ENCODE measurements at places on chromosomes 3 and 15.

DNA sequence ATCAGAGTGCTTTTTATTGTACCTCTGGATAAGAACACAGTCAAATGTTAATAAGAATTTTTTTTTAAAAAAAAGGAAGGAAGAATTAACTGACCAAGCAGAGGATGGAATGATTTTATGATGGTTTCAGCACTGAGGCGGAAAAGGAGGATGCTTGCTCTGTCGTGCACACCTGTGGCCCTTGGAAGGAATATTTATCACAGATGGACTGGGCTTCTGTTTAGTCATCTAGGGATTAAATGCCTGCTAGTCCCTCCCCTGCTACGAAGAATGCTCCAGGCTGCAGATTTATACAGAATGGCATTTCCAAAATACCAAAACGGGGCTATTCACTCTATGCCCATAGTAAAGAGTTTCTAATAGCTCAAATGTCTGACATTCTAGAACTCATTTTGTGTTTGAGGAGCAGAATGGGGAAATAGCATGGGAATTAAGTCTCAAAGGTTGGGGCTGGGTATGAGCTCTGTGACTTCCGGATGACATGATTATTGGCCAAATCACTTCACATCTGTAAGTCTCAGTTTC is 92.8 kb upstream of the BCL6 start:
- no peak for DNase-seq

GRCh38 chr3:48468329-48468731 is 21.8 kb downstream of the ATRIP start:
- no peak for DNase-seq

DNA sequence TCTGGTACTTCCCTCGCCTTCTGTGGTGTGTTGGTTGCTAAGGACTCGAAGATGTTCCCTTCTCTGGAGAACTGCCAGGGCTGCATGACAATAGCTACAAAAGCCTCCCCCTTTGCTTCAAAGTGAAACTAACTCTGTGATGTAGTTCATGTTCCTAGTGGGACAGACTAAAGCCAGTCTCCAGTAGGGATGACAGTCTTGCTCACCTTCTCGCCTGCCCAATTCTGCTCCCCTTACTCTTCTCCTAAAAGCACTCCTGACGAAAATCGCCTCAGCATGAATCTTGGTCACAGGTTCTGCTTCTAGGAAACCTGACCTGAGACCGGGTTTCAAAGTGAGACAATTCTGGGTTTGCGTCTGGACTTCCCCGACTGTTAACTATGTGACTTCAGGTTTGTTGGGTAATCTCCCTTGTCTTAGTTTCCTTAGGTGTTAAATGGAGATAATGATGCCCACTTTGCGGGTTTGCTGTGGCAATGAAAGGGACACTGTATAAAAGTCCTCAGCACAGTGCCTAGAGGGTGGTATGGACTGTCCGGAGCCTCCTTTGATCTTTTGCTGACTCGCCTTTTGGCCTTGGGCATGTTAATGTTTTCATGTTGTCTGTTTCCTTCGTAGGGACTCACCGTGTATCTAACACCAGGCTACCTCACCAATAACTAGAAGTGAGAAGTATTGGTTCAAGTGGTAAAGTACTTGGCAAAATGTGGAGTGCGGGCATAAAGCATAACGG is 24.9 kb upstream of the THRB start:
- no peak for DNase-seq

DNA sequence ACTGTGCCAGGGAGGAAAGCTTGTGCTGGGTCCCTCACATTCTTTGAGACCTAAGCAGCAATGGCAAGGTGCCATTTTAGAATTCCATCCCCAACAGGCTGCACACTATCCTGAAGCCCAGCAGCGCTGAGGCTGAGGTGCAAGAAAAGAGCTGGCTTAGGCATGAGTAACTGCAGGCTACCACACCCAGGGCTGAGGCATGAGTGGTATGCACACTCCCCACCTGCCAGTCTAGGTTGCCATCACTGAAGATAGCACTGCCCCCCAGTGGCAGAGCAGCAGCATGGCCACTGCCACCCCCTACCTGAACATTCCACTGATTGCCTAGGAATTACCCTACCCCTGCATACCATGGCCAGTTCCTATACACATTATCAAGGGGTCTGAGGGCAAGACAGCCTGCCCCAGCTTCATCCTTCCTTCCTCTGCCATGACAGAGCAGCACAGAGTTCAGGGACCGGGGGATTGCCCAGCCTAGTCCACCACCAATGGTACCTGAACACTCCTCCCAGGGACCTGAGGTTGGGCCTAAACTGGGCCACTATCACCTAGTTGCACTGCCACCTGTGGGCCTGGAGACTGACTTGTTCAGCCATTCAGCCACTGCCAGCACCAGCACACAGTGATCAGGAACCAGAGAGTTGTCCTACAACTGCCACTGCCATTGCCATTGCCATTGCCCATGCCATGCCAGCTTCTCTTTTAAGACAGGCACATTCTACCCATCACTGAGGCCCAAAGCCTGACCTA is 129.8 kb downstream of the SATB1 start:
- no peak for DNase-seq

- no peak for DNase-seq
Observed at GRCh38 chr3:116947148-116947547, 237.6 kb downstream of the TUSC7 start.

DNA sequence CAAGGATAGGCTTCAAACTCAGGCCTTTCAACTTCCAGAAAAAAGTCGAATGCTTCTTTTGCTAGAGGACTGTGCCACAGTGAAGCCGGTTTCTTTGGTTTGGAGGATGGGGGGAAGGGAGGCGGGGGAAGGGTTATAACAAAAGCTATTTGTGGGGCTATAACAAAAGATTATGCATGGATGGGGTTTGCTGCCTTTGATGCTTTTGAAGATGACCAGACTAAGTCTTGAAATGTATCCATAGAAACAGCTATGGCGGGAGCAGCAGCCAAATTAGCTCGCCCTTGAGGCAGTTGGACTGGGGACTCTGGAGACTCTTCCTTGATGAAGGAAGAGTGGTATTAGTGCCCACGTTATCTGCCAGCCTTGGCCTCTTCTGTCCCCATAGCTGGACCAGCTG is 47.5 kb downstream of the SRGAP3 start:
- no peak for DNase-seq

DNA sequence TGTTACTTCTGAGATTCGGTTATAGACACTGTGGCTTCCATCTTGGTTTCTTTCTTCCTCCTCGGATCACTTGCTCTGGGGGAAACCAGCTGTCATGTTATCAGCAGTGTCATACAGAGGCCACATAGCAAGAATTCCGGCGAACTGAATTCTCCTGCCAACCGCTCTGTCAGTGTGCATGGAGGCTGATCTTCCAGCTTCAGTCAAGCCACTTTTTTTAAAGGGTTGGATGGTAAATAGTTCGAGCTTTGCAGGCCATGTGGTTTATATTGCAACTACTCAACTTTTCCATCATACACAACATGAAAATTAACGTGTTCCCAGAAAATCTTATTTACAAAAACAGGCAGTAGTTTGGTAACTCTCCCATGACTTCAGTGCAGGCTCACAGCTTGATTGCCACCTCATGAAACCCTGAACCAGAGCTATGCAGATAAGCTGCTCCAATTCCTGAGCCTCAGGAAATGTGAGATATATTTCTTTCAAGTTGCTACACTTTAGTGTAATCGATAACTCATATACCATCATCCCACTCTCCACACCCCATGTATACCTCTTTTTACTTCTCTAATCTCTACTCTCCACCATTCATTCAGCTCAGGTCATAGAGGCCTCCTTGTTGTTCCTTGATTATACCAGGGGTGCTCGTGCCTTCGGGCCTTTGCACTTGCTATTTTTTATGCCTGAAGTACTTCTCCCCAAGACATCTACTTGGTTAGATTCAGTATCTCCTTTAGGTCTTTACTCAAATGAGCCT is 7.2 kb downstream of the RPL22L1 start:
- no peak for DNase-seq

- DNase-seq: no peak
Observed at GRCh38 chr3:55431041-55431440, 56.1 kb downstream of the WNT5A start.

- no peak for DNase-seq
Observed at GRCh38 chr3:68256635-68257223, 602.3 kb upstream of the SUCLG2 start.

DNA sequence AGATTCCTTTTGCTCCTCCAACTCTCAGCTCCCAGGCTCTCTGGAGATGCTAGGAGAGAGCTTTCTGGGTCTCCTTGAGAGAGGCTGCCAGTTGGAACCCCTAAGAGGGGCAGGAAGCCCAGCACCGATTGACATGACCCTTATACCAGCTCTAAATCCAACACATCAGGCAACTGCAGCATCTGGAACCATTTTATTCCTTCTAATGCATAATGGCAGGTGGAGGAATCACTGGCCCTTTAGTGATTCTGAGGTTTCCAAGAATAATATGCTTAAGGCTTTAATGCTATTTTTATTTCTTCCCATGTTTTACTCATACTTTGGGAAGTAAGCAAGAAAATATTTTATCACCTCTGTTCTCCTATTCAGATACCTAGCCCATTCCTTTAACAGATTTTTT is 60.3 kb upstream of the TEX264 start:
- no peak for DNase-seq

DNA sequence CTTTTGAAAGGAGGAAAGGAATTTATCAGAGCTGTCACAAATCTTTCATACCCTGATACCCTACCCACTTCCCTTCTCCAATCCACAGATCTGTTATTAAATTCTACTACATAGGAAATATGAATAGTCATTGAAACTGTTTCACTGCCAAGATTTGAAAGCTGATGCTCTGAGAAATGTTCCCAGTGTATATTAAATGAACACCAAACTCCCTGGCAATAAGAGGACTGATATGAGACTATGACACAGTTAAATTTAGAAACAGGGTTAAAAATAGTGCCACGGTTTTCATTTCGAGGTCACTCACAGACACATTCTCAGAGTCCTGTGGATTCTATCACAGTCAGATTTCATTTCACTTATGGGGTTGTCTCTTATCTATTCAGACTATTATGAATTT is 27.2 kb upstream of the GBE1 start:
- DNase-seq: no peak

DNA sequence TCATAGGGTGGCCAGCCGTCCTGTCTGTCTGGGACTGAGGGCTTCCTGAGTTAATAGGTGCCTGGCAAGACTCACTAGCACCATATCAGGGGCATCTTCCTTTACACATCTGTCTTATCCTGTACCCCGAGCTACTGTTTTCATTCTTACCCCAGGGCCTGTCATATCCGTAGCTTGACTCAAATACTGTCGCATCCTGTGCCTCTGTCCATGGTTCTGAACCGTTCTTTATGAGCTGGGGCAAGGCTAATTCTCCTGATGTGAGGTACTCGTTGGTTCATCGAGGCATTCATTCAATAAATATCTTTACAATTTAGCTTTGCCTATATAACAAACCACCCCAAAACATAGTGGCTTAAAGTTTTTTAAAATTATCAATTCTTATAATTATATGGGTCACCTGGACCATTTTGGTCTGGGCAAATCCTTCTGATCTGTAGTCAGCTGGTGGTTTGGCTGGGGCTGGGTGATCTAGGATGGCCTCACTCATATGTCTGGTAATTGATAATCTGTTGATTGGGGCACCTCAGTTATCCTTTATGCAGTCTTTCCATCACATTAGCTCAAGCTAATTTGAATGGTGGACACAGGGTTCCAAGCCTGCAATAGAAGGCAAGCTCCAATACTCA is 121.2 kb downstream of the TLE3 start:
- peak; percentile 74 for DNase-seq

GRCh38 chr15:66572146-66572545 is 6.3 kb upstream of the LCTL start:
- DNase-seq: no peak

DNA sequence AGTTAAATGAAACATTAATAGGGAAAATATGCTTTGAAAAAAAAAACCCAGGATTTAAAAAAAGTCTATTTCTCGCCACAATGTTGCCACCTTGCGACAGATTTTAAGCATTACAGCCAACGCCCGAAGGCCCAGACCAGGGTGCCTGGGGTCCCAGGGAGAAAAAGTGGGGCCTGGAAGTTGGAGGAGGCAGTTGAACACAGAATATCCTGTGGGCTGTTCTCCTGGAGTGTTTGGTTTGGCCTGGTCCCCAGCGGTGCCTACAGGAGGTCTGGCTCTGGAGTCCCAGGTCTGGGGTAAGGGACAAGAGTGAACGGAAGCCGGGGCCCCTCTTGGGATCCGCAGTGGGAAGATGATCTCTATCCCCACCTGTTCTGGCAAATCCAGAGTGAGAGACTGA is 3.4 kb downstream of the RNU6-1 start:
- peak; percentile 69 for DNase-seq

GRCh38 chr3:178117641-178118040 is 418.6 kb upstream of the KCNMB2 start:
- DNase-seq: peak; percentile 2

- DNase-seq: peak; percentile 64
Observed at GRCh38 chr3:102106416-102107097, 257.2 kb downstream of the NFKBIZ start.

DNA sequence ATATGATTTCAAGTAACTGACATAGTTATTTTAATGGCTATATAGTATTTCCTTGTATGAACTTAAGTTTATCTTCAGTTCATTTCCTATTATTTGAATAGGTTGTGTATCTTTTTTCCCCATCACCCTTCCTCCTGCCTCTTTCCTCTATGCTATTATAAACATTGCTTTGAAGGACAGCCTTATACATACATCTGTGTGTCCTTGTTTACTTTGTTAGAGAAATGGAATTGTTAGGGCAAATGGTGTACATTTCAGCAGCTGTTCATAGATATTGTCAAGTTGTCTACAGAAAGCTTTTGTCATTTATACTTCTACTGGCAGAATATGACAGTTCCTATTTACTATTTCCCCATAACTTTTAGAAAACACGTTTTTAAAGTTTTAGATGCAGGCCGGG is 18.4 kb downstream of the AKAP13 start:
- no peak for DNase-seq

DNA sequence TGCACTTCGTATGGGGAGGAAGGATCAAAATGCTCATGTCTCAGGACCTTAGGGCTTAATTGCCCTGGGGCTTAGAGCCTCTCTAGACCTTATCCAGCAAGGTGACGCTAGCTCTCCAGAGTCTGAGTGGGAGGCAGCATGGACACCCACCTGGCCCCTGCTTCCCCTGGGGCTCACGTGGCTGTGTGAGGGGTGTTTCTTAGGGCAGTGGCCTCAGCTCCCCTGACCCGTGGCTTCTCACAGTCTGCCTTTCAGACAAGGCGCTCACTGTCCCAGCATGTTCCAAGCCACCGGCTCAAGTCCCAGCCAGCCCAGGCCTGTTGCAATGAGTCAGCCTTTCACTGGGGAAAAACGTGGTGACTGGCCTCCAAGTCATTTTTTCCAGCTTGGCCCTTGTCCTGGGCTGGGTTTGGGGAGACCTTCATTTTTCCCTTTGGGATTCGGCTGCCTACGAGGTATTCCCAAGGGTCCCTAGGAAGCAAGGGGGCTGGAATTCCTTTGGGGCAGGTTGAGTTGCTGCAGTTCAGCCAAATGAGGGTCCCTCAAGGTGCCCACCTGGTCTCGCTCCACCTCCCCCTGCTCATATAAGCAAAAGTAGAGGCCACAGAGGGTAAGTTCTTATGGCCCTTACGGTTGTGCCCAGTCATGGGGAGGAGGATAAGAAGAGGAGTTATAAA is 15.7 kb downstream of the BHLHE40 start:
- peak; percentile 84 for DNase-seq

DNA sequence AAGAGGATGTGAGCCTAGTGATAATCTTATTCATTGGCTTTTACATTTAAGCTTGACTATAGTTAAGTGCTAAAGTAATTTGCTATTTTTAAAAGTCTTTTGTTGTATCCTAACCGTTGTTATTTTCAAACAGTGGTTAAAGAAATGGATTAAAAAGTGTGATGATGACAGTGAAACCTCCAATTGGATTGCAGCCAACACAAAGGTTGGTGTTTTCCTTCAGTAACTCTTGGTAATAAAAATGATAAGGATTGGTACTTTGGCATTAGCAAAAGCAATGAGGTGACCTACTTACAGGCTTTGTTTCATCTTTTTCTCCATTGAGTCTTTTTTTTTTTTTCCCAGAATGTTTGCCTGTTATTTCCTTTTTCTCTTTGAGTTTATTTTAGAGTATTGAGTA is 87.5 kb upstream of the GOLGA6B start:
- peak; percentile 6 for DNase-seq

Measured in dermis blood vessel endothelial cell (primary cell).